Naive thymus-derived CD4-positive, alpha-beta T cell (primary cell): ENCODE measurements at places on chromosomes 5 and 9. TPM values are rescaled to one million over a fixed set of nuclear protein-coding genes. Genes with fewer than 3 reads are reported as not detected.

DNA sequence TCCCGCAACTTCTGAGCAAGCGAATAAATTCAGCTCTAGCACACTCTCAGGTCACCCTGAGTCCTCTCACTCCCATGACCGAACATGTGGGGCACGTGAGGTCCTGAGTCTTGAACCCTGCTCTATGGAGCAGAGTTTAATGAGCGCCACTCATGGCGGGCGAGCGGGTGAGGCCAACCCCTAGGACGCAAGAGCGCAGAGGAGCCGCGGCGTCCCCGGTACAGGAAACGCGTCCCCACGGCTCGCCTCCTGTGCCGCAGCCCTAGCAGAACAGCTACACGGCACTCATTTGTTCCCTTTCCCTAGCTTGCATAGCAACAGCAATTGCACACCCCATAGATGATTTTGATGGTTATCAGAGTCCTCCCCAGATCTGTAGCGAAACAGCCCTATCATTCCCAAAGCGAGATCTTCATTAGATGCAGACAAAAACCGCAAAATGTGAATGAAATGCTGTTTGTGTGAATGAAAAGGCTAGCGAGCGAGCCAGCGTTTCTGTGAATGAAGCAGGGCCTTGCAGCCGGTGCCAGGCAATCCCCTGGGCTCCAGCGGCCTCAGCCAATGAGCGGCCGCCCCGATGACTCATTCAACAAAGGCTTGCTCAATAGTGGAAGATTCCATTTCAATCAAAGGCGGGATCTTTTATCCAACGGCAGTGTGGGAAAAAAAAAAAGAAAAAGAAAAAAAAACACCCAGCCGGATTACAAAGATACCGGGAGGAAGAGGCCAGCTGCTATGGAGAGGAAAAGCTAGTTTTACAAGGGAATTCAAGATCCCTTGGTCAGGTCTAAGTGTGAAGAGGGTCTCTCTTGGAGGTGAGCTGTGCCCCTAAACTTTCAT, 1.5 kb upstream of the SHC3 start:
- peak; percentile 14 for DNase-seq

The SNCAIP gene
- total RNA-seq = not detected

GRCh38 chr5:68445257-68446069, 229.9 kb downstream of the PIK3R1 start:
- no peak for DNase-seq

GRCh38 chr5:1824903-1825841, 24.0 kb downstream of the NDUFS6 start:
- no peak for DNase-seq

DNA sequence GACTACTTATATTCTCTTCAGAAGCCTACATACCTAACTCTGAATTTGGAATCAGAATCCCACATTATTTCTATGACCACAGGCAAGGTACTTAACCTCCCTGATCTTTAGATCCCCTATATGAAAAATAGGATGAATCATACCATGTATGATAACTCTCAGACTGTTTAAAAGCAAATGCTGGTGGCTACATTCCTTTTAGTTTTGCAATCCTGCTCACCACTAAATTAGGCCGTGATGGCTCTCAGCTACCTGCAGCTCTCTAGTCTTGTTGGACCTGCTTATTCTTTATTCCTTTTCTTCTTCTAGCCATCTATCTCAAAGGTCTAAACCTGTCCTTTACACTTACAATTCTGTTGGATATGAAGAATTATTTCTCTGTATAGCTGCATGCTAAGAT, 303.4 kb upstream of the ATP10B start:
- no peak for DNase-seq

GRCh38 chr5:162068936-162069335, 1.4 kb downstream of the GABRG2 start:
- no peak for DNase-seq
